H7 (cell line): ENCODE measurements at places on chromosomes 7 and 10. TPM values are rescaled to one million over a fixed set of nuclear protein-coding genes. Genes with fewer than 3 reads are reported as not detected.

DNA sequence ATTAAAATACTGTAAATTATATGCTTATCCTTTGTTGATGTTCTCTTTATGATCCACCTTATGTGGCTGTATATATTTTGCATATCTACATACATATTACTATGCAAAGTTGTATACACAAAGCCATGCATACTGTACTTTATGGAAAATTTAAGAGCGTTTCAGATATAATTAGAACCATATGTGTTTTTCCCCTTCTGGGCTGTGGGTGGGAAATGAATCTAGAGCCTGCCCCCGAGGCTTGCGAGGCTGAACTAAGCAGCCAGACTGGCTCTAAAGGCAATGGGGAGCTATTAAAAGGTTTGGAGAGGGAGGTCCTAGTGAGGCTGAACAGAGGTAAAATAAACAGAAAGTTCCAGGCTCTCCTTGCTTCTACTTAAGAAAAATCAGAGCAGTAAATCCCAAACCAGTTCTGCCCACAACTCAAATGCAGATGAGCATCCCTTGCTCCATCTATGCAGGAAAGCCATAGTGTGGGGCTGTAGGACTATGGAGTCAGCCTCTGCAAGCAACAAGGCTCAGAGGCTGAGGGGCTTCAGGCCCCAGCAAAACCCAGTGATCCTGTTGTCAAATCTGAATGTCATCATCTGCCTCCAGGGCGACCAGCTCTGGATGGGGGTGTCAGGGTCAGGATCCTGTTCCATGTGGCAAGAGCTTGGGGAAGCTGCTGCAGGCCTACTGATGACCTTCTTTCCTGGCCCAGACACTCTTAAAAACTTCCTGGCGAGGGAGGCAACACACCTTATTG, 14.1 kb upstream of the DDIT4 start:
- no peak for DNase-seq

DNA sequence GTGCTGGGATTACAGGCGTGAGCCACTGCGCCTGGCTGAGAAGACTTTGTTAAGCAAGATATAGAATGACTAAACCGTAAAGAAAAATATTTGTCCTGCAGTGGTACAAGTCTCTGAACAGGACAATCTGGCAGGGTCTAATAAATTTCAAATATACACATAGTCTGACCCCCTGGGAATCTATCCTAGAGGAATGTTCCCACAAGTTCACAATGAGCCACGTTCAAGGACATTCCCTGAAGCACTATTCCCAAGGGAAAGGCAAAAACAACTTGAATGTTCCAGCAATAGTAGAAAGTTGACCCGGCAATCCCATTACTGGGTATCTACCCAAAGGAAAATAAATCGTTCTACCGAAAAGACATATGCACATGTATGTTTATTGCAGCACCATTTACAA, 82.0 kb downstream of the HIP1 start:
- no peak for DNase-seq

DNA sequence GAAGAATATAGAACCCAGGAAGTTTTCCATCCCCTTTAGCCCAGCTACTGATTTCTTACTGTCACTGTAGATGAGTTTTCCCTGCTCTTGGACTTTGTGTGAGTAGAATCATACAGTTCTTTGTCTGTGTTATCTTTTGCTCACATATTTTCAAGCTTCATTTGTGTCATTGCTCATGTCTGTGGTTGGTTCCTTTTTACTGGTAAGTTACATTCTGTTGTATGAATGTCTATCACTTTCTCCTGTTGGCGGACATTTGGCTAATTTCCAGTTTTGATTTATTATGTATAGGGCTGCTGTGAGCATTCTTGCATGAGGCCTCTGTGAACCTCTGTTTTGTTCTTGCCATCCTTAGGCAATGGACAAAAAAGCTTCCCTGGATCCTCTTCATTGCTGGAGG, 5.3 kb downstream of the GLRX3 start:
- no peak for DNase-seq

- no peak for DNase-seq
These were observed 176.3 kb upstream of the MEOX2 start for GRCh38 chr7:15862781-15863165.

The ANXA8 gene
- total RNA-seq: 0.15 TPM in 1 of 2 replicates, not detected in the other

The FAM25G gene
- total RNA-seq: not detected in 2 replicates

GRCh38 chr7:101518336-101518735, 110.8 kb downstream of the MYL10 start:
- DNase-seq: no peak

DNA sequence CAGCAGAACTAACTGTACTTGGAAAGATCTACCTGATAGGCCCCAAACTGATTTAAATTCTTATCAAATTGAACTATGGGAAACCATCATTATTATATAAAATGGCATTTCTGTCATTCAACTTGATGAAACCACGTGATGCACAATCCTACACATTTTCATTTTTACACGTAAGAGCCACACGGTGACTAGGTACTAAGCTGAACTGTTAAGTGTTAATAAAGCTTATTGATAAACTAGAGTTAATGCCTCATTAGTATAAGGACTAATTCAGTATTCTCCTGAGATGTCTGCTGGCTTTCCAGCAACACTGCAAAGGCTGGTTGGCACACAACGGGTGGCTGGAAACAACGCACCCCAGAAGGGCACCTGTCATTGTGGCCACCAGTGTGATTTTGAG, 4.6 kb downstream of the NCAPG2 start:
- DNase-seq: no peak

GRCh38 chr10:112585960-112586359, 138.9 kb downstream of the VTI1A start:
- no peak for DNase-seq

- peak; percentile 19 for DNase-seq
These were observed 22.7 kb downstream of the CISD1 start for GRCh38 chr10:58291538-58292174.

The PAPOLB gene
- total RNA-seq: 0.14 TPM in 1 of 2 replicates, not detected in the other

The TAX1BP1 gene
- total RNA-seq: 51.6 and 62.2 TPM in 2 replicates

DNA sequence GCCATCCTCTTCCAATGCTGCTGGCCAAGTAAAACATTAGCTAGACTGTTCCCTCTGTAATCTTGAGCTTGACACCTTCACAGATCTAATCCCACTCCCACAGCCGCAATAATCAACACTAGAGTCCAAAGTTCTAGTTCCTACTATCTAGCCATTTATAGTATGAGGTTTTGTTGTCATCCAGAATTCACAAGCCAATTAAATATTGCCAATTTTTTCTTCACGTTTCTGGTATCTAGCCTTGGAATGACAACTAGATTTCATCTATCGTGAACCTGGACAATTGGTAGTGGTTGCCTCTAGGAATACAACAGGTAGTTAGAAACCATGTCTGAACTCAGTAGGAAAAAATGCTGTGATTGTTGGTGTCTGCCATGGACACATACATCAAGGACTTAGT, 10.4 kb downstream of the WASL start:
- DNase-seq: no peak

The CXCL12 gene
- total RNA-seq: 21.1 and 42.8 TPM in 2 replicates
